ENCODE measurements at places on chromosomes 1 and 21.

- no peak for DNase-seq
Observed at GRCh38 chr1:111852261-111852721, 96.6 kb downstream of the DDX20 start.

GRCh38 chr1:171654942-171655745 is 2.7 kb upstream of the MYOC start:
- DNase-seq = peak; percentile 21

DNA sequence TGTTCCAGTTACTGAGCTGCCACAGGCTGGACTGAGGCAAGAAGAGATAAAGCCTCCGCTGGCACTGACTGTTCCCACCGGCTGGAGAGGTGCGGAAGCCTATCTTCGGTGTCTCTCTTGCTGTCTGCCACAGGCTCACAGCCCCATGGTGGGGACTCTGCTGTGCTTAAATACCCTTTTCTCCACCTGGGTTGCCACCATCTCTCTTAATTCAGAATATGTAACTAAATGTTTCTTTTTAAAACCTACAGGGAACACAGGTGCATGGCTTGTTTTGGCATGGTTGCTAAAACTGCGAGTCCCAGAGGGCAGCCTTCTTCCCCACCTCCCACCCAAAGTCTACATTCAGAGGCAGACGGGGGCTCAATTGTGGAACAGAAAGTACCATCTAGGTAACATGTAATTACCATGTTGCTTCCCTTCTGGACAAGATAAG is 8.1 kb upstream of the LBR start:
- DNase-seq = no peak

DNA sequence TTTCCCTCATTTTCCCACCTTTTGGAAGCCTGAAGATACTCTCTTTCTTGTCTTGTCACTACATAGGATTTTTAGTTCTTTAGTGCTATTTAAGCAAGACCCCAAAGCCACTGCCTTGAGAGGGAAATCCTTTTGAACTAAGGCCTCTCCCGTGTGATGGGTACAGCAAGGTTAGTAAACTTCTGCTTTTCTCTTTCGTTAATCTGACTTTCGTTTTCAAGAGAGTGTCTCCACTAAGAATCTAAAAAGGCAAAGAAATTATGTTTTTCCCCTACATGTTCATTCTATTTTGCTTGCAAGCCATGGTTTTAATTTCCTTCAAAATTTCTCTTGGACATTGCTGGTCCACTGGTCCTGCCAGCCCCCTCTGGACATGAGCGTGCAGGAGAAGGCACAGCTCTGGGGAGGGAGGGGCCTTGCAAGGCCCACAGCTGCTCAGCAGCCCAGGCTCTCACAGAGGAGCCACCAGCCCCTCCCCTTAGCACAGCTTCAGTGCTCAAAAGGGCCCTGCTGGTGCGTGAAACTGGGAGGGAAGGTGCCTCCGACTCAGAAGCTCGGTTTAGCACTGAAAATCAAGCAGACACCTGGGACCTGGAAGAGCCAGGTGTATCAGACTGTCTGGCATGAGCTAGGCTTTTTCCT is 210.9 kb upstream of the GALNT2 start:
- DNase-seq = no peak

GRCh38 chr1:50812346-50812745 is 147.7 kb downstream of the FAF1 start:
- no peak for DNase-seq

DNA sequence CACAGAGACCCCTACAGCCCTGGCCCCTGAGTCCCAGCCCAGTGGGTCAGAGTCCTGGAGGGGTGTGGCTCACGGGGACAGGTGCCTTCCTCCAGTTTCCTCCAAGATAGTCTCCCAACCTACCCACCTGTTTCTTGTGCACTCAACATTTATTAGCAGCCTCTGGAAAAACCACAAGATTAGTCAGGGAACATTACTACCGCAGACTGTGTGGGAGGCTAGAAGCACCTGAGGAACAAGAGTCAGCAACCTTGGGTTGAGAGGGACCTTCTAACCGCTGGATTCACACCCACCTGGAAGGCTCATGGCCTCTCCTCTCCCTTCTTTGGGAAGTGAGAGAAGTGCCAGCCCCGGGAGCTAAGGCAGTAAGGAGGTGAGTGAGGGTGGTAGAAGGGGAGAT is 22.5 kb upstream of the IKBKE start:
- DNase-seq = no peak

GRCh38 chr21:36347962-36348328 is 27.9 kb downstream of the MORC3 start:
- DNase-seq = no peak

GRCh38 chr1:24254783-24255182 is 64.4 kb upstream of the GRHL3 start:
- DNase-seq = no peak

DNA sequence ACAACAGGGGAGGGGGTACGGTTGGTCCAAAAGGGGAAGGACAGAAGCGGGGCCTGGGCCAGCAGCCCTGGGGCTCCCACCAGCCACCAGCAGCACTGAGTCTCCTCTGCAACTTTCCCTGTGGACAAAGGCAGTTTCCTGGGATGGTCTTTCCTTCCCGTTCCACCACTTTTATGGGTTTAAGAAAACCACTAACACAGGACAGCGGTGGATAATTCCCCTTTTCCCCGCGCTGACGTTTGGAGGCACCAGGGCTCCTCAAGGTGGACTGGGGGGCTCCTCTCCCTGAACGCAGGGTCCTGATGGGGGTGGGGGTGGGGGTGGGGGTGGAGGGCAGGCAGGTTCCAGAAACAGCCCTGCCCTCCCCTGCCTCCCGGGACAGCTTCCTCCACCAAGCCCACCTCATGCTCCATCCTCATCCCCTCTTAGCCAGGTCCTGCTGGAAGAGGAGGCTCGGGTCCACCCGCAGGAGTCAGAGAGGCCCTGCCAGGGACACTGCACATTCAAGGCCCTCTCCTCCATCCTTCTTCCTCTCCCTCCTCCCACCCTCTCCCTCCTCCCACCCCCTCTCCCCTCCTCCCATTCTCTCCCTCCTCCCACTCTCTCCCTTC is 4.8 kb upstream of the COL6A1 start:
- no peak for DNase-seq

GRCh38 chr1:35001743-35002142 is 16.6 kb upstream of the TMEM35B start:
- no peak for DNase-seq

DNA sequence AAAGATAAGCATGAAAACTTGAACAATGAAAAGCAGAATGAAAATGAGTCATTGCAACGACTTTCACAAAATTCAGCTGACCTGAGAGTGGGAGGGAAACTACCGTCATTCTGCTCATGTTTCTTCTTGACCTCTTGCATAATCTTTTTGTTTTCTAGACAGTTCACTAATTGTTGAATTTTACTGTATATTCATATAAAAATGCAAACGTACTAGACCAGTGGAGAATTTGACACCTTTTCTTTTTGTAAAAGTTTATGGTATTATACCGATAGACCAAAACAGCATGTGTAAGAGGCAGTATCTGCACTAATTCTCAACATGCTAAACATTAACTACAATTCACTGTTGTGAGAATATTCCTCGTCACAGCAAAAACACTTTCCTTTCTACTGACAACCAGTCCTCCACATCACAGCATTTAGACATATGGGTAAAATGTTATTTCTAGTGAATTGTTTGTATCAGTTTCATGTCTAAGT is 137.8 kb downstream of the GREM2 start:
- DNase-seq = no peak

- DNase-seq = peak; percentile 12
Observed at GRCh38 chr21:26686278-26686677, 113.2 kb upstream of the CYYR1 start.

DNA sequence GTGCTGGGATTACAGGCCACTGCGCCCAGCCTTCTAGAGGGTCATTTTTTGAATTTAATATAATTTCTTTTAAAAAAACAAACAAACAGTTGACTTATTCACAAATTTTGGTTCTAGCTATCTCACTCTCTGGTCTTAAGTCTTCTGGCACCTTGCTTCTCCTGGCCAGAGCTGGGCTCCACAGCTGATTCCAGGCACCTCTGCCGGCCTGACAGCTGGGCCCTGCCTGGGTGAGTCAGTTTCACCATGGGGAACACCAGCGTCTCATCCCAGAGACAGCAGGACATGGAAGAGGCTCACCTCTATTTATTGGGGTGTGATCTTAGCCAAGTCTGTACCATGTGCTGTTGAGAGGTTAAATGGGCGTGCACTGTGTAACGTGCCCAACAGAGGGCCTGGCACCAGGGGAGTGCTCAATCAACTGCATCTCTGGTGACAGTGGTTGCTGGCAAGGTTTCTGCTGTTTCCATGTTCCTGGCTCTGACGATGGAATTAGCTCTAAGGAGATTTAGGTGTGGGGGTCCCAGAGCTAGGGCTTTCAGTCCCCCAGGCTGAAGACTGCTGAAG is 956 bp downstream of the CPLANE2 start:
- DNase-seq = peak; percentile 51

DNA sequence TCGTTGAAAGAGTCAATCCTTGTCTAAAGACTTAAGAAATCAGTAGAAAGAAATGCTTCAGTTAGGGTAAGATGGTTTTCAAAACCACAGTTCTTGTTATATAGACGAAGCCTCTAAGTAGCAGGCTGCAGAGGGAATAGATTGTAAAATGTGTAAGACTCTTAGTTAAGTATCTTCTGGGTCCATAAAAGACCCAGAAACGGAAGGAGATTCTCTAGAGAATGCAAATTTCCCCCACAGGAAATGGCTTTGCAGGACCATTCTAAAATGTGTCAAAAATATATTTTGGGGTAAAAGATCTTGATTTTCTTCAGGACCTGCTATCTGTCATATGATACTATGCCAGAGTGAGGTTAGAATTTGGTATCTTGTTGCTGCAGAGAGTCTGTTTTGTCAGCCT is 13.4 kb downstream of the OR2T1 start:
- DNase-seq = no peak

DNA sequence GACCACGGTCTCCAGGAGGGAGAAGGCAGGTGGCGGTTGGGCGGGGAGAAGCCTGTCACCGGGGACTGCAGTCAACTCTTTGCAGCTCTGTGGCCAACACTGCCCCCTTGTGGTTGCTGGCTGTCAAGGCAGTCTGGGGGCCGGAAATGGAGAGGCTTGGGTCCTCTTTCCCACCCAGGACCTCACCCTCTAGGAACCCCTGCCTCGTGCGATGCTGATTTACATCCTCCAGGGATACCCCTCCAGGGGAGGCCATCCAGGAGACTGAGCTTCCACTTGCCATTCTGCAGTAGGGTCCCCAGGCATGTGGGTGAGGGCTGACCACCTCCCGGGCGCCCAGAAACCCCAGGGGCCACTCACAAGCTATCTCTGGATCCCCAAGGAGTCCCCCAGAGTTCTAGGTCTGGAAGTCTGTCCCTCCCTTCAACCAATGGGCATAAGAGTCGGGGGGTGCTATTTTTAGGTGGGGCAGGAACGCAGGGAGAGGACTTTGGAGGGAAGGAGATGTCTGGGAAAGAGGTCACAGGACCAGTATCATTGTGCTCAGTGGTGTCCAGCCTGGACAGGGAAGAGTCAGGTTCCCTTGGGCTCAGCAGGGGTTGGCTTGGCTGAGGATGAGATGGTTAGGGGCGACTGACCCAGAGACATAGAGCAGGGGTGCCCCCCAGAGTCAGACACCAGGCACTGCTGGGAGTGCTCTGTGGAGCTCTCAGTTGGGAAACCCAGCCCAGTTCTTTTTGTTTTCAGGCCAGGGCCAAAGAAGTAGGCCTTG is 7.1 kb upstream of the GPR61 start:
- peak; percentile 83 for DNase-seq

DNA sequence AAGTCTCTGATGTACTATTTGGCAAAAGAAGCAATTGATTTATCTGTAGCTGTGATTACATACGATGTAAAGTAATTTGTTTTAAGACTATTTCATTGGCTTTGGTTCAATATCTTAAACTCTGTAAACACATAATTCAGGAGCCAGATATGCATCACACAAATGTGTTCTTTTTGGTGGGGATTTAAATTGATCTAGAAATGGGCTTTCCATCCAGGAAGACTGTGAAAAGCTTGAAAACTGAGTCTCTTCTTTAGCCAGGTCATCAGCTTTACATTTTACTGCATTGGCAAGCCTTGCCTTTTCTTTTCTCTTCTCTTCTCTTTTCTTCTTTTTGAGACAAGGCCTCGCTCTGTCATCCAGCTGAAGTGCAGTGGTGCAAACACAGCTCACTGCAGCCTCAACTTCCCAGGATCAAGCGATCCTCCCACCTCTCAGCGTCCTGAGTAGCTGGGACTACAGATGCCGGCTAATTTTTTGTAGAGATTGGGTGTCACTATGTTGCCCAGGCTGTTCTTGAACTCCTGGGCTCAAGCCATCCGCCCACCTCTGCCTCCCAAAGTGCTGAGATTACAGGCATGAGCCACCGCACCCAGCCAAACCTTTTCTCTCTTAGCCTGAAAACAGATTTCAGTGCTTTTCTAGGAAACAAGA is 1.4 kb downstream of the RCAN3 start:
- no peak for DNase-seq

DNA sequence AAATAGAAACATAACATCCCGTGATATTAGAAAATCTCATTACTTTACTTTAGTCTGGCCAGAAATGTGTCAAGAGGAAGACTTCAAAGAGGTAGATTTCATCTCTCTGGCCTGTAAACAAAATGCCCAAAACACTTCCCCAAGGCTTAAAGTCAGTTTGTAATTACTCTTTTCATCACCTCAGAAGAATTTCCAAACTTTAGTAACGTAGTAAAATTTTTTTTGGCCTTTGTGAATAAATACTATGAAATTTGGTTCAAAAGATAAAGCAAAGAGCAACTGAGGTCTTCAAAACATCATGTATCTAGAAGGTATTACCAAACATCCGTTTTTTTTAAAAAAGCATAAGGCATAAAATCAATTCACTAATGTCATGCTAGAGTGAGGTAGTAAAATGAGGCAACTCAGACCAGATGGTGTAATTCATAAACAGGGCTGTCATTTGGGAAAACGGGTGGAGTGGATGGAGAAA is 51.4 kb downstream of the LEPR start:
- no peak for DNase-seq

DNA sequence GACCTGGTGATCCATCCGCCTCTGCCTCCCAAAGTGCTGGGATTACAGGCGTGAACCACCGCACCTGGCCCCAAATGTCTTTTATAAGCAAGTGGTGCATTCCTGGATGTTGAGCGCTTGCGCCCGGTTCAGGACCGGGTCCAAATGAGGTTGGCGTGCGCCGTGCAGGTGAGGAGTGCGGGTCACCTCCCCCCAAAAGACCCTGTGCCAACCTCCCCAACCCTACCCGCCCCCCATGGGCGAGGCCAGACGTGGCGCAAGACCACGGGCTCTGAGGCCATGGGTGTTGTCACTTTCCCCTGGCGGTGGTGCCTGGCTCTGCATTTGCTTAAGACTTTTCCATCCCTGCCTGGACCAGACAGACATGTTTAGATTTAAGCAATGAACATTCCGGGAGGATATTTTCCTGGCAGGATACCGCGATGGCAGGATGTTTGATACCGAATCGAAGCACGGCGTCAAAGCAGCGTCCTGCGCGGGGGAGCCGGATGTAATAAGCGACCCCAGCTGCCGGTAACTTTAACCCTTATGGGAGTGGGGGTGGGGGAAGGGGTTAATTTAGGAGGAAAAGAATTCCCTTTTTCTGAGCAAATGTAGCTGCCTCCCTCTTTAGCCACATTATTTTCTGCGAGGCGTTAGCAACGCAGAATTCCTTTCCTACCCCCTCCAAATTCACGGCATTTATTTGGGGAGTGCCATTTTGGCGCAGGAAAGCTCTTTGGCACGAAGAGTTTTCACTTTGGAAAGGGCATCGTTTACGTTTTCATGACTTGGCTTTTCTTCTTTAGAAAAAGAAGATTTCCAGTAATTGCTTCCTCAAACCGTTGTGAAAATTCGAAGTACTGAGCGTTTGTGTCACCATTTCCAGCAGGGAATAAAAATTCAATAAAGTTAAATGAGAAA is 27.8 kb upstream of the RNF187 start:
- peak; percentile 46 for DNase-seq
